Common myeloid progenitor, CD34-positive (primary cell): ENCODE measurements at places on chromosomes 5 and 9.

DNA sequence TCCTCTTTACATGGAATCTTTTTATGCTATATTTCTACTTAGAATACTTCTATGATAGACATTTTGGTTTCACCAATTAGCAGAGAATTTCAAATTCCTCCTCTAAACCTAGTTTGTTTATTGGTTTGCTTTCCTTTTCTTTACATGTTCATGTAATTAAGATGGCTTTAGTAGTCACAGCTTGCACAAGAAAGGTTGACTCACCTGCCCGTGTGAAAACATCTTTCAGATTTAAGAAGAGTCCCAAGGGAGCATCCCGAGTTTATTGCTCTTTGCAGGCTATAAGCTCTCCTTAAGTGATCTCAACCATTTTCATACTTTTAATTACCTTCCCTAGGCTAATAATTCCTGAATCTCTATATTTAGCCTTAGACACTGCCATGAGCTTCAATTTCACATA, 28.9 kb downstream of the TYRP1 start:
- DNase-seq, result no peak

GRCh38 chr5:91329283-91329682, 53.8 kb downstream of the ARRDC3 start:
- DNase-seq, result no peak

DNA sequence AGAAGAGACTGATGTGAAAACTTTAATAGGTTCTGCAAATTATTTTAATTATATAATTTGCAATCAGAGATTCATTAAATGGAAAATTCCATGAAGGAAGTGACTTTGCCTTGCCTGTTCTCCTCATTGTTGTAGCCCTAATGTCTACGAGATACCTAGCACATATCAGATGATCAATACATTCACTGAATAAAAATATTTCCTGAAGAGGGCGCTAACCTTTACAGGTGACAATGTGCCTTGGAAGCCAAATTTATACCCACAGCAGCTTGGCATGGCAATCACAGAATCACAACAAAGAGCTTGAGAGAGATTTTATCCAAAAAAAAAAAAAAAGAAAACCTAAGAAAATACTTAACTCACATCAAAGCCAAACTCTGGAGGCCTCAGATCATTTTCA, 17.4 kb downstream of the HAUS6 start:
- DNase-seq, result peak; percentile 55

DNA sequence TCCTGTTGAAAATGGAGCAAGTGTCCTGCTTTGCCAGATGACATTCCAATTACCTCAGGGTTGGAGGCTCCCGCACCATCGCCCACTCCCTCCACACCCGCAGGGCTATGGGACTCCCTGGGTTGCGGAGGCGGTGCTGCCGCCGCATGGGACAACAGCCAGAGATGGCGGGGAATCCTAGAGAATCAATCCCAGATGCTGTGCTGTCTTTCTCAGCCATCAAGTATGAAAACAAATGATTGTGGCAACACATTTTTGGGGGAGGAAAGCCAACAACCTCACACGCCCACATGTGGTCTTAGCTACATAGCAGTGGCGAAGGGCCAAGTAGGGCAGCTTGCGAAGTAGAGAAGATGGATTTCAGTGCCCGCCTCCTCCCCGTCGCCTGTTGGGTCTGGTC, 46.7 kb downstream of the IL31RA start:
- no peak for DNase-seq

DNA sequence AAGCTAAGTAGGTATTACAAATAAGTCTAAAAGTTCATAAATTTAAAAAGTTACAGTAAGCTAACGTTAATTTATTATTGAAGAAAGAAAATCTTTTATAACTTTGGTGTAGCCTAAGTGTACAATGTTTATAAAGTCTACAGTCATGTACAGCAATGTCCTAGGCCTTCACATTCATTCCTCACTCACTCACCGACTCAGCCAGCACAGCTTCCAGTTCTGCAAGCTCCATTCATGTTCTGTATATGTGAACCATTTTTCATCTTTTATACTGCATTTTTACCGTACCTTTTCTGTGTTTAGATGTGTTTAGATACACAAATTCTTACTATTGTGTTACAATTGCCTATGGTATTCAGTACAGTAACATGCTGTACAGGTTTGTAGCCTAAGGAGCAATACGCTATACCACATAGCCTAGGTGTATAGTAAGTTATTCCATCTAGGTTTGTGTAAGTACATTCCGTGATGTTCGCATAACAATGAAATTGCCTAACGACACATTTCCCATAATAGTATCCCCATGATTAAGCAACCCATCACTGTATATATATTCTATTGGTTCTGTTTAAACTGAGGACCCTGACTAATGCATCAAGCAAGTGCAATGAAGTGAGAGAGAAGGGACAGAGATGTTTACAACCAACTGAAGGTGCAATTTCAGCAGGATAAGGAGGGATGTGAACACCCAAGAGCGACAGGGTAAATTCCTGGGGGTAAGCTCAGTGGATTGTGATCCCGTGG, 88.9 kb upstream of the TRIO start:
- DNase-seq, result no peak

- DNase-seq, result no peak
Measured at GRCh38 chr5:140801494-140801841, 611 bp downstream of the PCDHA3 start.

GRCh38 chr5:52024359-52024758, 641.1 kb downstream of the ISL1 start:
- DNase-seq, result no peak

- no peak for DNase-seq
Measured at GRCh38 chr5:109681763-109682162, 8.0 kb upstream of the MAN2A1 start.

DNA sequence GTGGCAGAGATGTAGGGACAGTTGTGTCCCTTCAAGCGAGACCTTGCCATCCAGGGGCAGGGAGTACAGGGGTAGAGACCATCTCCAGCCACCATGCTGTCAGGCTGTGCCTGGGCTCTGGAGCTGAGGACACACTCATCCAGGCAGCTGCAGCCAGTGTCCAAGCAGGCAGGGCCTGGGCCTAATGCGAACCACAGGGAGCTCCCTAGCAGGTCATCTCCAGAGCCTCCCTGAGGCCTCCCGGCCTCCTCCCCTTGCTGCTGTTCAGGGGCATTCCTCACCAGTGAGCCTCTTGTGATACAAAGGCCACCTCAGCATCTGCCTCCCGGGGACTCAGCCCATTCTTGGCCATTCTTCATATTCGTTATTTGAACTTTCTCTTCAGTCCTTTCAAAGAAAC, 35.0 kb downstream of the TPPP start:
- no peak for DNase-seq

GRCh38 chr9:13165236-13165945, 114.1 kb downstream of the MPDZ start:
- no peak for DNase-seq

GRCh38 chr5:149745-150485, 41.4 kb upstream of the LRRC14B start:
- no peak for DNase-seq

DNA sequence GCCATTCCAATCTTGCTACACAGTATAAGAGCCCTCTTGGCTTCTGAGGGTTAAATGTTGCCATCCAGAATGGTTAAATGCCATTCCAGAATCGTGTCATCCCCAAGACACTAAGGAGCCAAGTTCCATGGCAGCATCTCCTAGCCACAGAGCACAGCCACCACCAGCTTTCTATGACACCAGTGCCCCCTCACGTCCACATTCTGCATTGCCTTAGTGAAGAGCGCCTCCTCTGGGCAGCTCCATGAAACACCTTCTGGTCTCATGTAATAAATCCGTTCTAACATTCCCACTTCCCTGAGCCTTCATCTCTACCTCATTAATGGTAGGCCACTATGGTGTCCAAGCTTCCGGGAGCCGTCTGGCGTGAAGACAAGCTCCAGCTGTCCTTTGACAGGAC, 12.4 kb downstream of the CBY3 start:
- DNase-seq, result peak; percentile 73

DNA sequence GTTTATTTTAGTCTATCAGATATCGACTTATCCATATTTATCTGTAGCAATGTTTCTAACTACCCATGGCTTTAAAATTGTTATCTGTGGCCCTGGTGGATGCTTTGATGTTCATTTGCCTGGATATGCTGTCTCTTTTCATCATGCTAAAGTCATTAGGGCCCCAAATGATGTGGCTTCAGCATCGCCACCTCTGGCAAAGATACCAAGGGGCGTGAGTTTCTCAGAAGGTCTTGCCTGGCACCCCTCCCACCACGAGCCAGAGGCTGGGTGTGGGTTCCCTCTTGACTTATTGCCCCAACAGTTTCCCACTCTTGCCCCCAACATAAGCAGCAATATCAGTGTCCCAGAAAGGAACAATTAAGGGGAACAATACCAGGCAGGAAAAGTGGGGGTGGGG, 5.4 kb downstream of the ROPN1L start:
- DNase-seq, result no peak

DNA sequence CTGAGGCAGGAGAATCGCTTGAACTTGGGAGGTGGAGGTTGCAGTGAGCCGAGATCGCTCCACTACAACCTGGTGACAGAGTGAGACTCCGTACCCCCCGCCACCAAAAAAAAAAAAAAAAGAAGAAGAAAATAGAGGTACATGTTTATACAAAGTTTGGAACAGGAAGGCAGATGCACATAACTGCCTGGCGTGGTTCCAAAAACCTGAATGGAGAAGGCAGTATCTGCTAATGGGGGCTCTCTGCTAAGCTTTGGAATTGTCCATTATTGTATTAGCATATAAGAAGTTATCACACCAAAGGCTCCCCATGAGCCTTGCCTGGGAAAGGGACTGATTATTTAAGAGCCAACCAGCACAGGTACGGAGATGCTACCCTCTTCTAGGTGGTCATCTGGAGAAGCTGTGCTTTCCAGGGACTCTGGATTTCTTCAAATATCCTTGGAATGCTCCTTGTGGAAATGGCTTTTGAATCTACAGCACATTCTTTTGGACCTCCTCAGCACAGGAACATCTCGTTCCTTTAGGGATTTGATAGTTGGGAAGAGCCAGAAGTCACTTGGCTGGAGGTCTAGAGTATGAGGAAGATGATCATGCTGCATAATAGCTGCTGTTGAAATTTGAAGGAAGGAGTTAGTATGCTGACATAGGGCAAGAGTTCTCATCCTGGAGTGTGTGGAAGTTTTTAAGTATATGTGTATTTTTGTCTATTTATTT, 42.5 kb upstream of the ABCA1 start:
- DNase-seq, result peak; percentile 29
